ENCODE measurements at places on chromosomes 3 and 15.

- DNase-seq = no peak
- H3K27ac ChIP-seq = no peak overlapping the region
- no peak overlapping the region for H3K4me3 ChIP-seq
- H3K4me1 ChIP-seq = no peaks in the 10 kb centered on the region
These were observed 115.9 kb downstream of the ABI3BP start for GRCh38 chr3:100877286-100877685.

DNA sequence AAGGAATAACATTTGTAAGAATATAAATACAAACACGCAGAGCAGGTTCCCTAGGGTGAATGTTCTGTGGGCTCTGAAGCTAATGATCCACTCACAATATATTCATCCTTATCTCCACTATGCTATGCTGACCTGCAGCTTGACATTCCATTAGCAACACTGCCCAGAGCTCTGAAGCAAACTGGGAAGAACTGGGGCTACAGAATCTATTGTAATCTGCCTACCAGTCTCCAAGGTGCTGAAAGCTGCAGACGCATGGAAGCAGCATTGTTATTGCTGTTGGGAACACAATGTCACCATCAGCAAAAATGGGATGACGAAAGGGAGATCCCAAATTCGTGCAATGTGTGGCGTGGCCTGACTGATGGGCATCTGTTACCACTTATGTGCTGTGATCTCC is 316.7 kb upstream of the RORA start:
- no peaks in the 10 kb centered on the region for H3K4me1 ChIP-seq
- DNase-seq = no peak
- H3K27me3 ChIP-seq = no peaks in the 10 kb centered on the region
- H3K36me3 ChIP-seq = no peaks in the 10 kb centered on the region
- H3K27ac ChIP-seq = no peak overlapping the region

- no peaks in the 10 kb centered on the region for H3K36me3 ChIP-seq
- H3K27ac ChIP-seq = no peak overlapping the region
- H3K4me3 ChIP-seq = no peak overlapping the region
- no peaks in the 10 kb centered on the region for H3K27me3 ChIP-seq
- H3K4me1 ChIP-seq = no peaks in the 10 kb centered on the region
- DNase-seq = peak; percentile 29
These were observed 117.6 kb upstream of the EIF1B start for GRCh38 chr3:40191850-40192448.

DNA sequence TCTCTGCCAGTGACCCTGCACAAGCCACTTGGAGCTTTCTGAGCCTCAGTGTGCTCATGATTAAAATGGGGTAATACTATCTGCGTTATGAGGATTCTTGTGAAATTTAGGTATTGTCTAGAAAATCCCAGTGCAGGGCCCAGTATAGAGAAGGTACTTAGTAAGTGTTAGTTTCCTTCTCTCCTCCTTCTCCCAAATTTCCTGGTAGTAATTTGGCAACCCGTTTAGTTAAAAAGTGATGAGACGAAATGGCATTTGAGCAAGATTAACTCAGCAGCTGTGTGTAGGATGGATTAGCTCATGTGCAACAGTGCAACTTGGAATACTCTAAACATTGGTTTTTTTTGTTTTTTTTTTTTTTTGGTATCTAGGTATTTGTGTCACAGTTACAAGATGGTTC is 84.6 kb downstream of the SLCO3A1 start:
- no peak overlapping the region for H3K4me3 ChIP-seq
- peaks cover 27% of the 10 kb centered on the region for H3K4me1 ChIP-seq
- no peak for DNase-seq
- no peak overlapping the region for H3K27ac ChIP-seq
- no peaks in the 10 kb centered on the region for H3K27me3 ChIP-seq

DNA sequence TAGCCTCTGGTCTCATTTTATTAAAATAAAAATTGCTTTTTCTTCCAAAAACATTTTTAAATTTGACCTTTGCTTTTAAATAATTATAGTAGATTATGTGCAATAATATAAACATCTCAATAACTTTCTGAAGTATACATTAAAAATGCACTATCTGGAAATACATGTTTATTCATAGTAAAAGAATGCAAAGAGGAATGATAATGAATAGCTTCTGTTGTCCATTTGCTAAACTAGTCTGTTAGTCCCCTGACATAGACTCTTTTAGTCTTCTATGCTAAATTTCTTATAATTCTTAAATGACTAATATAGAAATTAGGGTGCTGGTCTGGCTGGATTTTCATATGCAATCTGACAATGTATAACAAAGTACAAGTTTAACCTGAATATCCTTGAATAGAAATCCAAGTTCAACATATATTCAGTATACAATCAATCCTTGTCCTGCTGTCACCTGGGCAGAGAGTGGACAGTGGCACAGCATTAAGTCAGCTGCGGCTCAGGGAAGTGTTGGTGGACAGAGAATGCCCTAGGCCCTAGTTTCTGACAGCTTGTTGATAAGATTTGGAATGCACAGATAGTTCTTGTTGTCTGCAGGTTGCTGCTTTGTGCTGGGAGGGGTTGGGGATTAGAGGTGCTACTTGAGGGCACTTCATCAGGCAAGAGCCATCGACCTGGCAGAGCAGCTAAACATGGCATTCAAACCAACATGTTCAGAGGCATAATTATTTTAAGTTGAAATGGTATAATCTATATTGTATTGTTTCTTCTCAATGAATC is 161.7 kb downstream of the MBNL1 start:
- H3K36me3 ChIP-seq = peaks cover 16% of the 10 kb centered on the region
- no peak overlapping the region for H3K4me3 ChIP-seq
- no peak overlapping the region for H3K27ac ChIP-seq
- DNase-seq = no peak

DNA sequence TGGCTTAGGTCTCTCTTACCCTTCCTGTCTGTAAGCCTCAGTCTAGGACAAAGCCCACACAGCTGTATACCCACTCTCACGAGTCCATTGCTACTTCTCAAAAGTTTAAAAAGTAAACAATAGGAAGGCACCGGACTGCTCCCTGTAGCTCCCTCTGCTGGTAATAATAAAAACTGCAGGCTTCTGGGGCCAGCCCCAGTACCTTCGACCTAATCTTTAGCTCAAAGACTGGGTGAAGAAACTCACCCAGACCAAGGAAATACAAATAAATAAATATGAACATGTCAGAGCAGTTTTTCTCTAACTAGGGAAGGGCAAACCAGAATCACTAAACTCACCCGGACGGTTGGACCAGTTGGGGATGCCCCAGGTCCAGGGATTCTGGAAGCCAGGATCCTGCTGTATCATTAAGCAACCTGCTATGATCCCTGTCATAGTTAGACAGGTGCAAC is 5.0 kb downstream of the FAM219B start:
- no peak overlapping the region for H3K4me3 ChIP-seq
- H3K27ac ChIP-seq = no peak overlapping the region
- DNase-seq = peak; percentile 43
- no peaks in the 10 kb centered on the region for H3K27me3 ChIP-seq
- H3K36me3 ChIP-seq = peaks cover 68% of the 10 kb centered on the region

GRCh38 chr3:15665510-15666150 is 64.1 kb downstream of the BTD start:
- no peaks in the 10 kb centered on the region for H3K4me1 ChIP-seq
- no peak overlapping the region for H3K27ac ChIP-seq
- no peak overlapping the region for H3K4me3 ChIP-seq

GRCh38 chr3:23696842-23697241 is 108.9 kb upstream of the UBE2E1 start:
- no peak overlapping the region for H3K4me3 ChIP-seq
- DNase-seq = peak; percentile 63
- H3K4me1 ChIP-seq = peaks cover 5% of the 10 kb centered on the region
- H3K36me3 ChIP-seq = no peaks in the 10 kb centered on the region
- no peak overlapping the region for H3K27ac ChIP-seq
- peaks cover 3% of the 10 kb centered on the region for H3K27me3 ChIP-seq

- H3K4me1 ChIP-seq = no peaks in the 10 kb centered on the region
- H3K36me3 ChIP-seq = no peaks in the 10 kb centered on the region
- H3K4me3 ChIP-seq = no peak overlapping the region
- no peaks in the 10 kb centered on the region for H3K27me3 ChIP-seq
- no peak for DNase-seq
These were observed 901.7 kb downstream of the PLOD2 start for GRCh38 chr3:145259166-145259880.

- no peaks in the 10 kb centered on the region for H3K27me3 ChIP-seq
- H3K27ac ChIP-seq = no peak overlapping the region
- H3K36me3 ChIP-seq = no peaks in the 10 kb centered on the region
- no peaks in the 10 kb centered on the region for H3K4me1 ChIP-seq
- DNase-seq = no peak
- H3K4me3 ChIP-seq = no peak overlapping the region
These were observed 92.2 kb downstream of the SV2B start for GRCh38 chr15:91192285-91192684.

GRCh38 chr15:92800013-92800412 is 100.1 kb upstream of the CHD2 start:
- DNase-seq = no peak
- H3K4me1 ChIP-seq = peaks cover 10% of the 10 kb centered on the region
- no peak overlapping the region for H3K27ac ChIP-seq
- no peak overlapping the region for H3K4me3 ChIP-seq
- H3K36me3 ChIP-seq = no peaks in the 10 kb centered on the region

DNA sequence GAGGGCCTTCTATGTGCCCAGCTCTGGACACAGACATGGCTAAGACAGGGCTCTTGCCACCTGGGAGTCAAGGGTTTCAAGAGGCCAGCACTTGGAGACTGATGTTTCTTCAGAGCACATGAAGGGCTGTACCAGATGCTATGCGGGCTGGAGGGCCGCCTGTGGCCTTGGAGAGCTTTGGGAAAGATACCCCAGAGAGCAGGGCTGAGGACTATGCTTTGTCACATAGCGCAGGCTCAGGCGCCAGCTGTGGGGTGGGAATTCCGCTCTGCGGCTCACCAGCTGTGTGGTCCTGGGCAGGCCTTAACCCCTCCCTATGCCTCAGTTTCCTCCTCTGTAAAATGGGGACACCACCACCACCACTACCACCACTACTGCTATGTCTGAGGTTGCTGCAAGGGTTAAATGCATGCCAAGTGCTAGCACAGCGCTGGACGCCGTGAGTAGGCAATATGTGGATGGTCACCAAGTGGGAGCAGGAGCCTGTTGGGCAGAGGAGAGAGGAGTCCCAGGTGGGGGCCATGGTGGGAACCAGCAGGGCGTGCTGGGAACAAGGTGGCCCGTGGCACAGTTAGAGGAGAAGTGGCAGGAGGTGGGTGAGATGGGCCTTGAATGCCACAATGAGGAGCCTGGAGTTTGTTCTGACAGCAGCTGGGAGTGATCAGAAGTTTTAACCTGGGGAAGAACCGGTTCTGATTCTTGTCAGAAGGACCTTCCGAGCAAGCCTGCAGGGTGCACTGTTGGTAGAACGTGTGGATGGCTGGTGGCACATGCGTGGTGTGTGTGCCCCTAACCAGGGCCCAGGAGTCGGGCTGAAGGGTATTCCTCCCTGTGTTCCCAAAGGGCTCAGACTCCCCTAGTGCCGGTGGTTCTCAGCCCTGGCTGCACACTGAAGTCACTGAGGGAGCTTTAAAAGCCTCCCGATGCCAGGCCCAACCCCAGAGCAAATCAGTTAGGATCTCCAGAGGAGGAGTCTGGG is 41.7 kb downstream of the FEM1B start:
- no peak overlapping the region for H3K27ac ChIP-seq
- no peaks in the 10 kb centered on the region for H3K4me1 ChIP-seq
- no peak for DNase-seq
- H3K27me3 ChIP-seq = no peaks in the 10 kb centered on the region

DNA sequence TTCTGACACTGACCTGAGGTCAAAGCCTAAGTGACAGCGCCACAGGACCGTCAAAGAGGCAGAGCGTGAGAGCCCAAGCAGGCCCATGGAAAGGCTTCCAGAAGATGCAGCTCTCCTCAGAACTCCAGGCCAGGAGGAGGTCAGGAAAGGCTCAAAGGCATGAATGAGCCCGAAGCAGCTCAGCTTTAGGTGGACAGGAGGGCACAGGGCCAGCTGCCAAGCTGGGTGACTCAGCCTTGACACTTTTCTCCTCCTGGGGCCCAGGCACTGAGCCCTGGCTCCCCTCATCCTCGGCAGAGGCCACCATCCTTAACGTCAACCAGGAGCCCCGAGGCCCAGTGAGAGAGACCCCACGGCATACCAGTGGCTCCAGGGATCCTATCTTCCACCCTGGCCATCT is 62.9 kb downstream of the ADCY5 start:
- H3K36me3 ChIP-seq = no peaks in the 10 kb centered on the region
- no peak for DNase-seq
- H3K27me3 ChIP-seq = no peaks in the 10 kb centered on the region
- no peak overlapping the region for H3K4me3 ChIP-seq

- DNase-seq = no peak
- H3K36me3 ChIP-seq = peaks cover 6% of the 10 kb centered on the region
- no peaks in the 10 kb centered on the region for H3K4me1 ChIP-seq
These were observed 26.5 kb downstream of the KPNA4 start for GRCh38 chr3:160538895-160539294.

GRCh38 chr3:105997800-105998526 is 129.2 kb upstream of the CBLB start:
- H3K4me3 ChIP-seq = no peak overlapping the region
- peak overlapping the region; percentile 88 for H3K27ac ChIP-seq
- H3K36me3 ChIP-seq = no peaks in the 10 kb centered on the region
- peak; percentile 54 for DNase-seq
- H3K4me1 ChIP-seq = peaks cover 4% of the 10 kb centered on the region

GRCh38 chr3:43014241-43014640 is 35.1 kb downstream of the GASK1A start:
- no peaks in the 10 kb centered on the region for H3K27me3 ChIP-seq
- H3K4me3 ChIP-seq = no peak overlapping the region
- no peak for DNase-seq
- peaks cover 5% of the 10 kb centered on the region for H3K4me1 ChIP-seq

GRCh38 chr3:14431452-14431916 is 29.1 kb downstream of the SLC6A6 start:
- DNase-seq = no peak
- peaks cover 12% of the 10 kb centered on the region for H3K36me3 ChIP-seq
- H3K27me3 ChIP-seq = no peaks in the 10 kb centered on the region
- no peak overlapping the region for H3K4me3 ChIP-seq
